ENCODE measurements at places on chromosomes 7 and 10.

DNA sequence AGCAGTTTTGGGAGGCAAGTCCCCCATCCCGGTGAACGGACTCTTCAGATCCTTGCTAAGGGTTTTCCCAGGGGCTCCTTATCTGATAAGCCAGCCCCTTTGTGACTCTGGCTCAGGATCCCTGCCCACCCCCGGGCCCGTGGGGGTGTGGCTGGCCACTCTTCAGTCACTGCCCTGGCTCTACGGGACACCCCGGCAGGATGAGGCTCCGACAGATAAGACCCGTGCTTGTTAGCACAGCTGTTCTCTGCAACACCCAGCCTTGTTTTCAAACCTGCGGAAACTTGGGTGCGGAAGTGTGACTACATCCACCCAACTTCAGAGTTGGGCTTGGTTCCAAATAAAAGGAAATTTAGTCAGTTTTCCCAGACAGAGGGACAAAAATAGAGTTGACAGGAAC, 66.7 kb upstream of the PODXL start:
- DNase-seq = no peak

DNA sequence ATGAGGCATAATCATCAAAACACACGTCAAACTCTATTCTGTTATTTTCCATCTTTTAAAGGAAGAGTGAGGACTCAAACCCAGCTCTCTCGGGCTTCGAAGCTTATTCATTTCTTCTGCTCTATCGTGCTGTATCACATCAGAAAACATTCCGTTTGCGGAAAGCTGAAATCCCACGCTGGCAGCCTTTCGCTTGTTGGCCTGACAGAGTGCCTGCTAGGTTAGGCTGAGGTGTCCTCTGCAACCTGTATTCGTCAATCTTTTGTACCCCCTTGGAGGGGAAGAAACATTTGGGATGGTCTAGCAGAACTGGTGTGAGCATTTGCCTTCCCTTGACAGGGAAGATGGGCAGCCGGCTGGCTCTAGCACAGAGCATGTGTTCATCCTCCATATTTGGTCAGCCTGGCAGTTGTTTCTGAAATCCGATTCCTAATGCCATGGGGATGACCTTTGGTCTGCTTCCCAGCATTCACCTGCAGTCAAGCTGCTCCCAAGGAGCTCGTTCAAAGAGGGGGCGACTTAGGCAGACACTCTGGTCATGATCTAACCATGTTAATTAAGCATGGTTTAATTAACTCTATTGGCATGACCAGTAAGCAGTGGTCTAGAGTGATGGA, 55.2 kb downstream of the TACC2 start:
- peak; percentile 28 for DNase-seq

DNA sequence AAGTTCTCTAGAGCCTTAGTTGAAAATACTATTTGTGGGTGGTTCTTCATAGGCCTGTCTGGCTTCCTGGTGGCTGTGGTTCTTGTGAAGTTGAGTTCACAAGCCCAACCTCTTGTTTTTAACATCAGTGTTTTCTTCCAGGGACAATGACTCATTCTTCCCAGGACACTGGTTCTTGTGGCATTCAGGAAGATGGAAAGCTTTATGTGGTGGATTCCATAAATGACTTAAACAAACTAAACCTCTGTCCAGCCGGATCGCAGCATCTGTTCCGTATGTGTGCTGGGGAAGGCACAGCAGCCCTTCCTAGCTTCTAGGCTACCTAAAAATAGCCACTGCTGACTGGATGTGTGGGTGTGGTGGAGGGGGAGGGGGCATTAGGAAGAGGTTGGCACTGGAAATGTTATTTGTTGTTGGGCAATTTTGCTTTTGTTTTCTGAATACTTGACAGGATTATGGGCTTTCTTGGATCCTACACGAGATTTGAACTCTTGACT, 3.9 kb downstream of the LSMEM1 start:
- no peak for DNase-seq

GRCh38 chr7:96084881-96085553, 236.9 kb downstream of the SLC25A13 start:
- DNase-seq = no peak

DNA sequence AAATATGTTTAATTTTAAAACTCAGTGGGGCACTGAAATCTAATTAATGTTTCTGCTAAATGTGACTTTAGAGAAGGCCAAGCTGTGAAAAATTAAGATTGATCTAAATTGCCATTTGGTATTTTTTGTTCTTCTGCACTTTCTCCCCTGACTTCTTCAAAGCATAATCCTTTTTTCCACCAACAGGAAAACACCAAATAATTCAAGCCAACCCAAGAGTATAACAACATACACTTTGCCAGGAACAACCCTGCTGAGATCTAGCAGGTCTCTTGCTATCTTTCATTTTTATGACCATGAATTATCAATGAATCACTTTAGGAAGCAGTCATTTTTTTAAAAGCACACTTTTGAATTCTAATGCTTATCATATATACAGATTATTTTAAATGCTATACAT, 100.1 kb downstream of the USP6NL start:
- no peak for DNase-seq

- DNase-seq = no peak
Observed at GRCh38 chr7:14924398-14924797, 21.8 kb upstream of the DGKB start.

DNA sequence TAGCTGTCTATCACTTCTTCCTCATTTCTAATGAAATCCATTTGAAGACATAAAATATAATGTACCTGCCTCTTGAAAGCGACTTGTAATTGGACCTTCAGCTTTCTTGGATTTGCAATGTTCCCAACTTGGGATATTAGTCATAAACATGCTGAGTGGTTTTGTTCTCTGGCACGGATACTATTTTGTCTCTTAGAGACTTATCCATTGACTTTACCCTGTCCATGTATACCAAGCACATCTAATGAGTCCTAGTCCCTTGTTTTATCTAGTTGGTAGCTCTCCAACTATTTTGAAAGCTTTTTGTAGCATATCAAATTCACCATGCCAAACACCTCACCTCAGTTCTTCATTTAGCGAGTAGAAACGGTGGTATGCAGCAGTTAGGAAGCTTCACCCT, 18.9 kb downstream of the PLEKHS1 start:
- no peak for DNase-seq

- no peak for DNase-seq
Observed at GRCh38 chr7:2564970-2565540, 6.3 kb downstream of the IQCE start.

DNA sequence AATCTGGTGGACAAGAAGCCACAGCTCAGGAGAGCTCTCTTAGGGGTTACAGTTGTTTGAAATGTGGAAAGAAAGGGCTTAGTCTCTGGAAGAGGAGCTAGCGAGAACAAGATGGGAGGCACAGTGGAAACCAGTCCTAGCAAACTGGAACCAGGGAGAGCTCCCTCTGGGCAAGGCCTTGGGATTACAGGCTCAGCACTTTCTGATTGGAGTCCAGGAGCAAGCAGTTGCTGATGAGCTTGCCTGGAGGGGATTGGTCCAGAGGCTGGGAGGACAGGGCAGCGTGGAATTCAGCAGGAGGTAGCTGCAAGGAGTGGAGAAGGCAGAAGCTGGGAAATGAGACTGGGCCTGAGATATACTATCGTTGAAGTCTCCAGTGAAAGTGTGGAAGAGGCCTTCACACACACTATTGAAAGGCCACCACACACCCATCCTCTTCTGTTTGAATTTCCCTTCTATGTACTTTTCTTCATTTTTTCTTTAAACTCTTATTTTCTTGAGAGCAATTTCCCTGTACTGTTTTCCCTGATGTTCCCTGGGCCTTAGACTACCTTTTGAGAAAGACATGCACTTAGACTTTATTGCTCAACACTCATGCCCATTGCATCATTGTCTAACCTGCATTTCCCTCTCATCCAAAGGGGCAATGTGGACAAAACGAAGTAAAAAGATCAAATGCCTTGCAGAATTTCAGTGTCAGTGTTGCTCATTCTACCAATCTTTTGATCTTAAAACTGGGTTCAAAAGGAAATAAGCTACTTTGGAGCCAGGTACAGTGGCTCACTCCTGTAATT, 57.8 kb upstream of the LANCL2 start:
- no peak for DNase-seq

DNA sequence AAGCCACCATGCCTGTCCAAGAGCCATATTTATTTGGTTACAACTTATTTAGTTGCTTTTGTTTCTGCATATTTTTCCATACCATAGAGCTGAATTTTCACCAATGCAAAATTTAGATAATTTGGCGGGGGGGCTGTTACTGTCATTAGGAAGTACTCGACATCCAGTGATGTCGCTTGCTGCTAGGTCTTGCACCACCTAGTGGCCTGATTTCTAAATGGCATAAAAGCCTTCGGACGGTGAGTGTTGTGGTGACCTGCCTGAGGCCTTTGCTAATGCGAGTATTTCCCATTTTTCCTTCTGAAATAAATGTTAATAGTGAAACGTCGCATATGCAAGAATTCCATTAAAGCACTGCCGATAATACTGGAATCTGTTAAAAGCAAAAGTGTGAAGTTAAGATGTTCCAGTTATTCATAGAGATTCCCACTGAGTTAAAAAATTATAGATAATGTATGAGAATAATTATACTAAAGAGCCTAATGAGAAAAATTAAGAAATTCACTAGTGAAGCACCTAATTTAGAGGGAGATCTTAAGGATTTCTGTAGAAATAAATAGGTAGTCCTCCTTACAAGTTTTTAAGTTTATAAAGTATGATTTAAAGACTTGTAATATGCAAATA, 86.1 kb upstream of the DNAJB6 start:
- no peak for DNase-seq

DNA sequence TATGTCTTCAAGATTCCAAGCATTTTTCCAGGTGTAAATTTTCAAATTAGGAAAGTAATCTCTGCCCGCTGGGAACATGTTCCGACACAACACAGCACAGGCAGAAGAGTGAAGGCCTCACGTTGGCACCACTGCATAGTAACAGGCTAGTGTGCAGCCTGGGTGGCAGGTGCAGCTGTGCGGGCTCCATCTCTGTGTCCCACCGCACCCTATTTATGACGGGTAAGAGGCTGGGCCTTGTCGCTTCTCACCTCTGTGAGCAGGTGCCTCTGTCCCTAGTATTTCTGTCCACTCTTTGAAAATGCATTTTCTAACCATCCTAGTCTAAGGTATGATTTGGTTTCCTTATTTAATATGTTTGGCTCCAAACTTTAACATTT, 24.1 kb downstream of the VIPR2 start:
- no peak for DNase-seq

GRCh38 chr10:99661377-99661763, 2.1 kb downstream of the ENTPD7 start:
- DNase-seq = no peak

DNA sequence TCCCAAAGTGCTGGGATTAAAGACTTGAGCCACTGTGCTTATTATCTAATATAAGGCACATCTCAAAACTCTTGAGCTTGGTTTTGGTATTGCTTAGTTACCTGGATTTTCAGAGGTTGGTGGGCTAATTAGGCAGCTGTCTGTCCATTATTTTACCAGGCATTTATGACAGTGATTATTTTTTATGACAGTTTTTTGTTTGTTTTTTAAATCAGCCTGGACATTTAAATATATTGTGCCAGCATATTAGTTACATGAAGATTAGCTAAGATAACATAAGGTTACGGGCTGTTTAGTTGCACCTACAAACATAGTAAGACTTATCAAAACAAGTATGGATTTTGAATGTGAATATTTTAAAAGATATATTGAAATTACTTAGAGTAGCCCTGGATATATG, 2.6 kb upstream of the ZRANB1 start:
- no peak for DNase-seq

GRCh38 chr7:25260862-25261494, 32.7 kb upstream of the NPVF start:
- no peak for DNase-seq

- no peak for DNase-seq
Observed at GRCh38 chr7:106397994-106398393, 113.2 kb upstream of the NAMPT start.

GRCh38 chr7:81816312-81816711, 46.5 kb upstream of the HGF start:
- no peak for DNase-seq

DNA sequence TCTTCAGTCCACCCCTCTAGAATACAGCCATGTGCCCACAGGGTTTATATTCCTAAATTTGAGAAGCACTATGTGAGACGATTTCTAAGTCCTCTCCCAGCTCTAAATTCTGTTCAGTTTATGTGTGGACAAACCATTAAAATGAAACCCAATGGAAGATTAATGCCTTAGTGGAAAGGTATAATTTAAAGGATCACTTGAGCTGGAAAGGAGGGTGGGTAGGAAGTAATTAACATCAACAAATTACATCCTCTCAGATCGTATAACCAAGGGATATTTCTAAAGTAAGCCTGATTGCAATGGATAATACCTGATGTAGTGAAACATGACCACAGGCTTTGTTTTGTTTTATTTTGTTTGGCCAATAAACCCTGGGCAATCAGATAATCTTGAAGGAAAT, 511.0 kb upstream of the COBL start:
- peak; percentile 5 for DNase-seq

DNA sequence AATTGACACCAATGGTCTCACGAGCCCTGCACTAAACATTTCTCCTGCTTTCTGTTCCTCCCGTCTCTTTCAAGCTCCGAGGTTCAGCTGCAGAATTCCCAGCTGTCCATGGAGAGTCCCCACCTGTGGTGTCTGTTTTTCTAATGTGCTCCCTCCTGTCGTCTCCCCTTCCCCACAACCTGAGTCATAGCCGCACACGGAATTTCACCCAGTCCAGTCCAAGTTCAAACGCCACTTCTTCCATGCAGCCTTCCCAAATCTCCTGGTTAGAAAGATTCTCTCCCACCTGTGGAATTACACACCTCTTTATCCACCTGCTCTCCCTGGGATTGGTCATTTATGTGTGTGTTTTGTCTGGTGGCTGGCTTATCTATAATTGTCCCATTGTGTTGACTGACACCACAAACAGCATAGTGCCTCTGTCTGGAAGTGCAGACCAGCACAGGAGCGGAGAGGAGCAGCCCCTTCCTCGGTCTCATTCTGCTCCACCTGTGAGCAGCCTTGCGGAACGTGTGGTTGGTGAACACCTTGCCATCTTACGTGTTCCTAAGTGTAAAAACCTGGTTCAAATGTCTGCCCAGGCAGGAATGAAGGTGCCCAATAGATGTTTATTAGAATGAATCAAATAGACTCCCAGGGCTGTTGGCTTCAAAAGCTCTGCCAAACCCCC, 3.3 kb upstream of the DIP2C start:
- DNase-seq = no peak

- no peak for DNase-seq
Observed at GRCh38 chr7:145539910-145540309, 576.7 kb upstream of the CNTNAP2 start.

DNA sequence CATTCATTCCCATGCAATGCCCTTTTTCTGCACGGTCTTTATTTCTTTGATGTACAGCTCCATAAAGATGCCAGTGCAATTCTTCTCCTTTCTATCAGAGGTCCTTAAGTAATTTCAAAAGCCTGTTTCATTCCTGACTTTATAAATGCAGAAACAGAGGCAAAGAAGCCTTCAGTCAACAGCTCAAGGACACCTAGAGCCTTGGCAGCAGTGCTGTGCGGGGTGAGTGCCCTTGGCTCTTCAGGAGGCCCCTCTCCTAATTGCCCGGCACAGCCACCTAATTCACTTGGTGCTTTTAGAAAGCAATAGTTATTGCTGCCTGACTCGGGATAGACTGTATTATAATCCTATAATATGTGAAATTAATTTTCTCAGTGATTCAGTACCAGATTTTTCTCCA, 169.6 kb upstream of the KLF6 start:
- no peak for DNase-seq

- no peak for DNase-seq
Observed at GRCh38 chr7:1483079-1483478, 21.1 kb downstream of the INTS1 start.
